ENCODE measurements at places on chromosomes 2 and 18.
A peak's percentile ranks its signal among the peaks of the same experiment; 100 is the strongest.

DNA sequence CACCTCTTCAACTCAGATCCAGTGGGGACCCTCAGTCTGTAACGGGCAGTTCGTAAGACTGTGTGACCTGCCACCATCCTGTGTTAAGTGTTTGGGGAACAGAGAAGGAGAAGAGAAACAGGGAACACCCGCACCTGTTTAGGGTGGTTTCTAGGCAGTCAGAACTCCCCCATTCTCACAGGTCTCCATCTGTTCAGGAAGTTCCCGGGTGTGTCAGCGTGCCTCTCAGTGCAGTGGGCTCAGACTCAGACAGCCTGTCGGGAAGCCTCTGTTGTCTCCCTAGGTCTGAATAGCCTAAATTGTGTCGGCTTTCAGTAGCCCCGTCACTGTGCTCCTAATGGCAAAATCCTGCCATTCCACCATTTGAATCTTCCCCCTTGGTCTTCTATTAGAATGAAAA, 256.6 kb downstream of the LOXHD1 start:
- DNase-seq, result no peak

- no peak for DNase-seq
These were observed 416.5 kb upstream of the KCNH7 start for GRCh38 chr2:163255086-163255485.

- no peak for DNase-seq
These were observed 159.7 kb downstream of the CD226 start for GRCh38 chr18:69787825-69788547.

DNA sequence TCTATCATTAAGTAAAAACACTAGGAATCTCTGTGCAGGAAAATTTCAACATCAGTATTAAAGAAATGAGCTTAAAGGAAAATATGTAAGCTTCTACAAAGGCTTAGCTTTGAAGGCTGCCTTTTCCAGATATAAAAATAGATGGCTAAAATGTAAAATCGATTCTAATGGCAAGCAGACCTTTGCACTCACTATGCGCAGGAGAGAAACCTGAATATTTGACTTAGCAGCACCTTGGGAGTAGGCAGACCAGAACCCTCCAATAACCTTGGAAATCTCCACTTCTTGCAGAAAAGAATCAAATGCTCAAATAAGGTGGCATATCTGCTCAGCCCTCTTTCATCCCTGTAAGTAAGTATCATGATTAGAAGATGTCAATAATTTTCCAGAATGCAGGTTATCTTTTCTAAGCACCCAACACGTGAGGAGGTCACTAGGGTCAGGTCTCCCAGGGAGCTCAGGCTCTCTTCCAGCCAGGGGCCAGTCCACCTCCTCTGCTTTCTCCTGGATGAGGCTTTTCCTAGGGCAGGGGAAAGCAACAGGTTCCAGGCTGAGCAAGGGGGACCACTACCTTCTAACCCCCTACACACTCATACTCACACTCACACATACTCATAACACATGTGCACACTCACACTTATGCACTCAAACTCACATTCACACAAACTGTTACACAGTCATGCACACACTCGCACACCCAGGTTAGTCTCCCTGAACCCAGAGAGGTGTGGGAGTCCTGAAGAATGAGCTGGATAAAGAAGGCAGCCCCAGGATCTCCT, 3.8 kb downstream of the PIEZO2 start:
- no peak for DNase-seq

GRCh38 chr18:7662866-7663265, 95.8 kb downstream of the PTPRM start:
- DNase-seq, result no peak

DNA sequence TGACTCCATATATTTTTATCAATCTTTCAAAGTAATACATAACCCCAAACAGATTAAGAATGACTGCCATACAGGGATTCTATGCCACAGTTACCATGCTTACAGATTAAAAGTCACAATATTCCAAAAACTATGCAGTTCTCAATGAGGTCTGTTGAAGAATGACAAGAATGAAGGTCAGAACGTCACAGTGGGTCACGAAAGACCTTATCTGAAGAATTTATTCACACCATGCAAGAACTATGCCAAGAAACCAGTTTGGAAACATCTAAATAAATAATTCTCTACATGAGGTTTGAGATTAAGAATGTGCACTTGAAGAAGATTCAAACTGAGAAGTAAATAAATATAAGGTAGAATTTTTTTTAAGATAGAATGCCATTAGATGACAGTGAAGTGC, 253.3 kb downstream of the EXOC6B start:
- DNase-seq, result no peak

- DNase-seq, result no peak
These were observed 48.8 kb upstream of the DNAJC10 start for GRCh38 chr2:182667315-182667695.

GRCh38 chr2:195410074-195410671, 246.9 kb upstream of the SLC39A10 start:
- DNase-seq, result no peak

GRCh38 chr2:106882673-106883072, 3.3 kb downstream of the ST6GAL2 start:
- no peak for DNase-seq

GRCh38 chr2:28994074-28994473, 13.0 kb downstream of the TOGARAM2 start:
- no peak for DNase-seq

GRCh38 chr2:235462415-235462790, 31.4 kb upstream of the AGAP1 start:
- no peak for DNase-seq

- no peak for DNase-seq
These were observed 89.4 kb upstream of the TAF1B start for GRCh38 chr2:9753665-9754531.

- no peak for DNase-seq
These were observed 3.8 kb downstream of the DLX2 start for GRCh38 chr2:172098650-172099471.

DNA sequence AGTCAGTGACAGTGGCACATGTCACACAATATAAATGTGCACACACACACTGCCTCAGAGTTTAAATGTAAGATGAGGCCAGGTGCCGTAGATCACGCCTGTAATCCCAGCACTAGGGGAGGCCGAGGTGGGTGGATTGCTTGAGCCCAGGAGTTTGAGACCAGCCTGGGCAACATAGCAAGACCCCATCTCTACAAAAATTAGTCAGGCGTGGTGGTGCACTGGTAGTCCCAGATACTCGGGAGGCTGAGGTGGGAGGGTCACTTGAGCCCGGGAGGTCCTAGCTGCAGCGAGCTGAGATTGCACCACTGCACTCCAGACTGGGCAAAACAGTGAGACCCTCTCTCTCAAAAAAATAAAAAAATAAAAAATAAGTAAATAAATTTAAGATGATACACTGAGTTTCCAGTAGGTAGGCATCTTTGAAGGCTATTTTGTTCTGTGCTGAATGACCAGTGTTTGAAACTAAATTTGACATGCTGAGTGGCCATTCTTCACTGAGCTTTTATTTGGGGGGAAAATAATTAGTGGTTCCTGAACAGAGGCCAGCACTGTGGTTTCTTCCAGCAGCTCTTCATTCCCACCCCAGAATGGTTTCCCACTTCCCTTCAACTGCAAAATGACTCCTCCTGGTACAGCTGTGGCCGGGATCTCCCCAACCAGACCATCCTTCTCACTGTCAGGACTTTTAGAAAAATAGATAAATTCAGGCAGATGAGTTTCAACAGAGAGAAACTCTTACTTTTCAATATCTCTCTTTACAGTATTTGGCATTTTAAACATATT, 44.9 kb downstream of the PSMG2 start:
- DNase-seq, result no peak

DNA sequence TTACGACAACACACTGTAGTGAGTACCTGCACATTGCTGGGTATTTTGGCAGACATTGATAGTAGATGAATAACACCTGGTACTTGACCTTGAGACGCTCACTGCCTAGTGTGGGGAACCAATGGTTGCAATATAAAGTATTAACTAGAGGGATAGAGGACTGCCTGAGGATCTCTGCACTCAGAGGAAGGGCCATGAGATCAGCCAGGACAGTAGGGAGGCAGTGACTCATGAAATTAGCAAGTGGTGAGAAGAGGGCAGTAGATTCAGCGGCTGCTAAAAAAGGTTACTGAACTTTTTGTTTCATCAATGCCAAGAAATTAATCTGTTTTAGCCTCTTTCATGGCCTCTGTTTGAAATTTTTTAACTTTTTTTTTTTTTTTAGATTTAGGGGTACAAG, 250.8 kb upstream of the TCF4 start:
- DNase-seq, result no peak

- peak; percentile 50 for DNase-seq
These were observed 47.1 kb downstream of the SLC4A1AP start for GRCh38 chr2:27710640-27711430.

- DNase-seq, result no peak
These were observed 800 bp downstream of the VIL1 start for GRCh38 chr2:218419630-218420216.

GRCh38 chr2:26864226-26864625, 16.3 kb downstream of the DPYSL5 start:
- DNase-seq, result no peak

GRCh38 chr2:220353897-220354296, 726.5 kb downstream of the SLC4A3 start:
- DNase-seq, result no peak

DNA sequence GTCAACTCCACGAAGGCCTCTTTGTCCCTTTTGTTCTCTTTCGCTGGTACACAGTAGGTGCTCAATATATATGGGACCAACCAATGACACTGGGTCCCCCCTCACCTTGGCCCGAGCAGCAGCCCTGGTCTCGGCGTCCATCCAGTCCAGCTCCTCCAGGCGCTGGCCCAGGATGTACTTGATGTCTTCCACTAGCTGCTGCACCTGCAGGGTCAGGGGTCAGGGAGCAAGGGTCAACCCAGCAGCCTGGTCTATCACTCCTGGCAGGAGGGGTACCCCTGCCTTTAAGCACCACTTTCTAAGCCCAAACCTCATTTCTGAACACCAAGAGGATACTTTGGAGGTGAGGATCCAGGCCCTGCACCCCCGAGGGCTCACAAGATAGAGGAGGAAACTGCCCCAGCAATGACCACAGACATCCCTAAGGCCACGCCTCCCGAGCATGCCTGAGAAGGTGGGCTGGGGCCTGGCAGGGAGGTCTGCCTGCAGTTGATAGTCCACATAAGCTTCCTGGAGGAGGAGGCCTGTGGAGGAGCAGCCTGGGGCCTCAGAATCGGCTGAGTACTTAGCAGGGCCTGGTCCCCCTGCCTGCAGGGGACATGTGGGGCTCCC, 4.2 kb downstream of the ECEL1 start:
- no peak for DNase-seq

GRCh38 chr2:9416962-9417316, 6.4 kb downstream of the ITGB1BP1 start:
- DNase-seq, result no peak

DNA sequence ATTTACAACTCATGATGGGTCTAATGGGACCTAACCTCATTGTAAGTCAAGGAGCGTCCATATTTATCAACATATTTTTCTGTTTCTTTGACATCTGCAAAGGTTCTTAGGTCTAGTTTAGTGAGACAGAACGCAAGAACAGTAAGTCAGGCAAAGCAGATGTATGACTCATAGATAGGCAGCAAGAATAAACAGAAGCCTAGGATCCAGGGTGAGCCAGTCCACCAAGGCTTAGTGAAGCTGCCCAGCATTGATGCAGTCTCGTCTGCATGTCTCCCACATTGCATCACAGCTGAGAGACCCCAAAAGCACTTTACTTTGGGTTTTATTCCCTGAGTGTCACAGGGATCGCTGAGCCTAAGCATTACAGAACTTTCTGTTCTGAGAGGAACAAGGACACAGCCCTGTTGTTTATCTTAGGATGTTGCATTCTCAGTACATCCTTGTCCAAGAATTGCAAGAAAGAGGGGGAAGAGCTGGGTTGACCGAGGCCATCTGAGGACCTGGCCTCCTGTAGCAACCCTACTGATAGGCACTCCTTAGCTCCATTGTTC, 29.6 kb upstream of the TMEM177 start:
- DNase-seq, result no peak

DNA sequence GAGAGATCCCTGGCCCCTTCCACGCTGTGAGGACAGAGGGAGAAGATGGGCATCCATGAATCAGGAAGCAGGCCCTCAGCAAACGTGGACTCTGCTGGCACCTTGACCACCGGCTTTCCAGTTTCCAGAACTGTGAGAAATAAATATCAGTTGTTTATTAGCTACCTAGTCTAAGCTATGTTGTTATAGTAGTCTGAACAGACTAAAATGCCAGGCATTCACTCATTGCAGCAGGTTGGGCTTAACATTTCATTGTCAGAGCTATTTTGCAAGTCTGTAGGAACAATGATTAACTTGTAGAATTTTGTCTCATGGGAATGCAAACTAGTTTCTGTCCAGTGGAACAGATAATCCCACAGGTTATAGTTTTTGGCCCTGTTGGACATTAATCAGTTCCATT, 24.8 kb upstream of the TBC1D8 start:
- no peak for DNase-seq

- DNase-seq, result no peak
These were observed 1.2 kb downstream of the KIF5C start for GRCh38 chr2:148876202-148876594.

DNA sequence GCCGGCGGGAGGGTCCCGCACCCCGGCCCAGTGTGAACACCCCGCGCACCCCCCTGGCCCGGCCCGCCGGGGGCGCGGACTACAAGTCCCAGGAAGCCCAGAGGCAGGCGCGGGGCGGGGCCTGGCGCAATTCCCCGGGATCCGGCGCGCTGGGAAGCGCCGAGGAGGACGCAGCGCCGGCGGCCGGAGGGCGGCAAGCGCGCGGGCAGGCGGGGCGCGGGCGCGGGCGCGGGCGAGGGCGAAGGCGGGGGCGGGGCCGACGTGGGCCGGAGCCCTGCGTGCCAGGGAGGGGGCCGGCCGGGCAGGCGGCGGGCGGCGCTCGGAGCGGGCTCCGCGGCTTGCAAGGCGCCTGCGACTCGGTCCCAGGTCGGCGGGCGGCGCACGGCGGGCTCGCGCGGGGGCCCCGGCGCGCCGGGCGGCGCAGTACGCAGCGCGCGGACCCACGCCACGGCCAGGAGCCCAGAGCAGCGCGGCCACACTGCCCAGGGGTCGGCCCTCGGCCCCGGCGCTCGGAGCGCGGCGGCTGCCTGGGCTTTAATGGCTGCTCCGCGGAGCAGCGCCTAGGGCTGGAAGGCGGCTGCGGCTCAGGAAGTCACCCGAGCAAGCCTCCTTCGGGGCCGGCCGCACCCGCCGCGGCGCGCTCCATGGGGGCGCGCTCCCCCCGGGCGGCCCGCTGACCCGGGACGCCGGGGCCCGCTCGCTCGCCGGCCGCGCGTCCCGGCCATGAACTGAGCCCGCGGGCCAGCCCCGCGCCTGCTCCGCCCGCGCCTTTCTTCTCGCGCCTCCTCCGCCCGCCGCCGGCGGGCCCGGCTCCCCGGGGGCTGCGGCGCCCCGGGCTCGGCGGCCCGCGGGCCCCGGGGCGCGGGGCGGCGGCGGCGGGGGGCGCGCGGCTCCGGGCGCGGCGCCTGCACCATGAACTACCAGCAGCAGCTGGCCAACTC, at the start of gene AGAP1:
Gene AGAP1, plus strand, starts transcription at position 269 of the 941 bp plus-strand sequence.
- no peak for DNase-seq

All from CD14-positive monocyte (primary cell).